Stimulated activated CD8-positive, alpha-beta memory T cell treated with anti-CD3 and anti-CD28 coated beads, Interleukin-4, amount 100 ng/mL, for 1 hour (primary cell): ENCODE measurements at places on chromosomes 13 and 19.

DNA sequence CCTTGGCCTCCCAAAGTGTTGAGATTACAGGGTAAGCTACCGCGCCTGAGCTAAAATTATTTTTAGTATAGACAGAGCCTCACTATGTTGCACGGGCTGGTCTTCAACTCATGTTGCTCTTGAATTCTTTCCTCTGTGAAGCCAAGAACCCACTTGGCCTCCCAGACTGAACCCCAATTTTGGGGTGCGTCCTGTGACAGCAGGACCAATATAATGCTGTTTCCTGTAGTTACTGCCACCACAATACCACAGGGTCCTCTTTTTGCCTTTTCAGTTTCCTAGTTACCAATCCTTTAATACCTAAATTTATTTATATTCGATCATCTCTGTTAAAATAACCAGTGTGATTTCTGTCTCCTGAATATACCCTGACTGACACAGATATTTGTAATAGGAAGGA lies 32.9 kb downstream of the TSKS start:
- DNase-seq, result no peak

DNA sequence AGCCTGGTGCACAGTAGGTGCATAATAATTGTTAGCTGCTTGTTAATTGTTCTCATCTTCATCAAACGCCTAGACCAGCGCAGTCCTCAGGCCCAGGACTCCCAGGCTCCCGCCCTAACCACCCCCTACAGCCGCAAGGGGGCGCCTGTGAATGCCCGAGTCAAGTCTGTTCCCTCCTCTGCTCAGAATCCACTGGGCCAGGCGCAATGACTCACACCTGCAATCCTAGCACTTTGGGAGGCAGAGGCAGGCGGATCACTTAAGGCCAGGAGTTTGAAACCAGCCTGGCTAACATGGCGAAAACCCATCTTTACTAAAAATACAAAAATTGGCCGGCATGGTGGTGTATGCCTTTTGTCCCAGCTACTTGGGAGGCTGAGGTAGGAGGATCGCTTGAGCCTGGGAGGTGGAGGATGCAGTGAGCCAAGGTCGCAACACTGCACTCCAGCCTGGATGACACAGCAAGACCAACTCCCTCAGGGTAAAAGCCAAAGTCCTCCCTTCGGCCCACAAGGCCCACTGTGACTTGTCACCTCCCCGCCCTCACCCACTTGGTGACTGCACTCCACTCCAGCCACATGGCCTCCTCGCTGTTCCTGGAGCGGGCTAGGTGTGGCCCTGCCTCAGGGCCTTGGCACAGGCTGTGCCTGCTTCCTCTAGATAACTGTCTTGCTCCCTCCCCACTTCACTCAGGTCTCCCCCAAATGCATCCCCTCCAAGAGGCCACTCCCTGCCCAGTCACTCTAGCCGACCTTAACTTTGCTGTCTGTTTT lies 9.1 kb downstream of the ZNF653 start:
- peak; percentile 29 for DNase-seq

DNA sequence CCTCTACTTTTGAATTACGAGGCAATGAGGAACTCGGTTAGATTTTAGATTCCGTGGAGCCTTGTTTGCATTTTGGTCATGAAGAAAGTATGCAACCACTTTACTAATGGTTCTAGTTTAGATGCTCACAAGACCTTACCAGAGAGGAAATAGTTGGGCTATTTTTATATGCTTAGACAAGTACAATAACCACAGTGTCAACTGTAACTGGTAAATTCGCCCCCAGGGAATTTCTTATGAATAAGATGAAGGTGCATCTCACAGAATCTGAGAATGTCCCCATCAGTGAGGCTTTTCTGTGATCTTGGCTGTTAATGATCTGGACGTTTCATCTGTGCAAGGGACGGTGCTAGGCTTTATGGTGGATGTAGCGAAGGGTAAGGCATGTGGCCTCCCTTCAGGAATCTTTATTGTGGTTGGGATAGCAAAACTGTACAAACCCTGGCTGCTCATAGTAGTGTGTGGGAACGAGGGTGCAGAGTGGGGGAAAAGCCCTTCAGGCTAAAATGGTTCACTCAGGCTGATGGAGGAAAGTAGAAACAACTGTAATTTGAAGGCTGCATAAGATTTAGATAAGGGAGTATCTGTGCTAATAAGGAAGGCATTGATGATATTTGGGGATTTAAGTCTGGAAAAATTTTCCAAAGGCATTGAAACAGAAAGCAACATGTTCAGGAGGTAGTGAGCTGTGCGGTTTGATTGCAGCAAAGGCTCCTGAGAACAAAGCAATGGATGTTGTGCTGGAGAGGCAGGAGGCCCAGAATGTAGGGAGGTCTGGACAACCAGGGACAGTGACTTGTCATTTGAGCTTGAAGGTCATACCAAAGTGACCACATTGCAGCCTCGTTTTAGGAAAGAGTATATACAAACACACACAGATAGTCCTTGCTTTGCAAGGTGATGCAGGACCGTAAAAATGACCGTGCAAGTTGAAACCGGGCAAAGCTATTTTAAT lies 28.4 kb downstream of the UBAC2 start:
- DNase-seq, result no peak

DNA sequence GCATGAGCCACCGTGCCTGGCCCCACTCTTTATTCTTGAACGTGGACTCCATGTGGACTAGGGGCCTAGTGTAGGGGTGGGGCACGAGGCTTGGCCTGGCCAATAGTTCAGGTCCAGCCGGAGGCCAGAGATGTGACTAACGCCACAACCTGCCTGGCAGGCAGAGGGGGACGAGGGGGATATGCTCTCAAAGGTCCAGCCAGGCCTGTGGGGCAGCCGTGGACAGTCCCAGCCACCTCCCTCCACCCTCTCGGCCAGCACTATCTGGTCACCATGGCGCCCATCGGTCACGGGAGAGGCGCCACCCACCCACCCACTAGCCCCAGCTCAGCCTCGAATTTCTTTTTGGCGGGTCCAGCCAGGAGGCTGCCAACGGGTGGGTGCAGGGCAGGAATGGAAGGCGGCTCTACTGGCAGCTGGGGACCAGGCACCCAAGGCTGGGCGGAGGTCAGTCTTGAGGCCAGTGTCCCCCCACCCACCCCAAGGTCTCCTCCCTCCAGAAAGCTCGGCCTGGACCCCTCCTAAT lies 2.2 kb upstream of the CERS1 start:
- no peak for DNase-seq

GRCh38 chr13:47813718-47814117 lies 187.4 kb downstream of the SUCLA2 start:
- no peak for DNase-seq

DNA sequence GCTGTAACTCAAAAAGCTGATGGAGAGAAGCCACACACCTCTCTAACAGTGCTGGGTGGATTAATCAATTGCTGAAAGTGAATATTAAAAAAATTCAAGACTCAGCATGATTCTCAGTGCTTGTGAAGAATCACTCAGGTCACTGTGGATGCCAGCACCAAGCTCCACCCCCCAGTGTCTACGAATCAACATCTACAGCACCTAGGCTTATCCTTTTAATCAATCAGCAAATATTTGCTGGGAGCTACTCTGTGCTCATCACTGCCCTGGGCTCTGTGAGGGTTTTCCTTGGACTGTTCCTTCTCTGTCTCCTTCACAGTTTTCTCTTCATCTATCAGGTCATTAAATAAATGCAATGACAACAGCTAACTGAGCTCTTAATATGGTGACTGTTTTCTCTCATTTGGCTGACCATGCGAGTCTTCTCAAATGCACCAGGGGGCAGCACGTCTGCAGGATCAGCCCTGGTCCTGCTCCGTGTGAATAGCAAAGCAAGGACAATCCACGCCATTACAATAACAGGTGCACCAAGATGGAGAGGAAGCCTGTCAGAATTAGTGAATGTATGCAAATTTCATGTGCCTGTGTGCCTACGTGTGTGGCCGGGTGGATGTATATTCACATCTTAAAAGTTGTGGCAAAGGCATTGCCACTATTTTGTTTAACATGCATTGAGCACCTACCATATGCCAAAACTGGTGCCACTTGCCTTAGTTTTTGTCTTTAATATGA lies 14.6 kb upstream of the C13orf42 start:
- peak; percentile 10 for DNase-seq

DNA sequence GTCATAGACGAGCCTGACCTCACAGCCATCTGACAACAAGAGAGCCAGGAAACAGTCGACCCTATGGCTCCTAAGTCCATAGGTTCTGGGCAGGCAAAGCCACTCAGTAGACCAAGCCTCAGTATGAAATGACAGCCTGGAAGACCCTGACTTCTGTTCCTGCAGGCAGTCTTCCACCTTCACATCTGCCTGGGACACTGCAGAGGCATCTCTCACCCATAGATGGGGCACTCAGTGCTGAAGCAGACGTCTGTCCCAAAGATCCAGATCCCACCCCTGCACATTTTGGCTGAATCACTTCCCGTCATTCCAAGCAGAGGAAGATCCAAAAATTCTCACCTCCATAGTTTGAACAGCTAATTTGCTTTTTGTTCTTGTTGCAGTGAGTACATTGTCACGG lies 139.3 kb upstream of the ZNF507 start:
- DNase-seq, result no peak

- no peak for DNase-seq
These were observed 14.4 kb upstream of the ANKRD10 start for GRCh38 chr13:110929104-110929777.

- DNase-seq, result peak; percentile 18
These were observed 616 bp downstream of the HNRNPUL1 start for GRCh38 chr19:41264581-41265394.

DNA sequence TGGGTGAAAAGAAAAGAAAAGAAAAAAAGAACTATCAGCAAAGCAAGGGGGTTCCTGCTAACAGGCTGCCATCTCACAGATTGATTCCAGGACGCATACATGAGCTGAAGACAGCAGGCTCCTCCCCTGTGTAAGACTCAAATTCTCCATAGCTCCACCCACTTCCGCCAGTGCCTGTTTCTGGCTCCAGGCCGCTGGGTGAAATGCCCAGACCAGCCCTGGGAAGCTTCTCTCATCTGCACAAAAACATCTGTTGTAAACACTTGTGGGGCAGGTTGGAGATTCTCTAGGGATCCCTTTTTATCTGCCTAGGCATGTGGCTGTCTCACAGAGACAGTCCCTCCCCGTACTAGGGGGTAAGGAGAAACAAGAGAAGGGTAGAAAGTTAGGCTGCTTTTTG lies 1054.4 kb upstream of the SPRY2 start:
- no peak for DNase-seq

- peak; percentile 9 for DNase-seq
These were observed 26.9 kb upstream of the CYP2A7 start for GRCh38 chr19:40908976-40909375.

DNA sequence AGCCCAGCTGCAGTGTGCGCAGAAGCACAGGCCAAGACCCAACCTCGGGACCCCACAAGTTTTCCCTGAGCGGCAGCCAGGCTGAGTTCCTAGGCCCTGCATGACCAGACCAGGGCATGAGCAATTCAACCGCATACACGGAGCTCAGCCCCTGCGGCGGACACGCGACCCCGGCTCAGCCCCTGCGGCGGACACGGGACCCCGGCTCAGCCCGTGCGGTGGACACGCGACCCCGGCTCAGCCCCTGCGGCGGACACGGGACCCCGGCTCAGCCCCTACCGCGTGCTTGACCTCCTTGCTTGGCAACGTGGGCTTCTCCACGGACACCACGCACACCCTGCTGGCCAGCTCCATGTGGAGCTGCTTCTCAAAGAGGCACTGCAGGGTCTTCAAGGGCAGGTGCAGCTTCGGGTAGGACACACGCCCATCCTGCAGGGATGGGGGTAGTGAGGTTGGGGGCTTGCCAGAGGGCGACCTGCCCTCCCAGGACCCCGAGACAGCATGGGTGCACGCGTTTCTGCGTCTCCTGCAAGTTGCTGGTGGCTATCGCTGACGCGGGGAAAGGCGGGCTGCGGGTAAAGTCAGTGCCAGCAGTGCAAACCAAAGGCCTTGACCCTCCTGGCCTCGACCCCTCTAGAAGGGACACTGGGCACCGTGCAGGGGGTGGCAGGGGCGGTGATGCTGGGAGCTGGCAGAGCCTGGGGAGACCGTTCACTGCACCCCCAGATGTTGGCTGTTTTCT lies 10.0 kb downstream of the POLRMT start:
- DNase-seq, result no peak

DNA sequence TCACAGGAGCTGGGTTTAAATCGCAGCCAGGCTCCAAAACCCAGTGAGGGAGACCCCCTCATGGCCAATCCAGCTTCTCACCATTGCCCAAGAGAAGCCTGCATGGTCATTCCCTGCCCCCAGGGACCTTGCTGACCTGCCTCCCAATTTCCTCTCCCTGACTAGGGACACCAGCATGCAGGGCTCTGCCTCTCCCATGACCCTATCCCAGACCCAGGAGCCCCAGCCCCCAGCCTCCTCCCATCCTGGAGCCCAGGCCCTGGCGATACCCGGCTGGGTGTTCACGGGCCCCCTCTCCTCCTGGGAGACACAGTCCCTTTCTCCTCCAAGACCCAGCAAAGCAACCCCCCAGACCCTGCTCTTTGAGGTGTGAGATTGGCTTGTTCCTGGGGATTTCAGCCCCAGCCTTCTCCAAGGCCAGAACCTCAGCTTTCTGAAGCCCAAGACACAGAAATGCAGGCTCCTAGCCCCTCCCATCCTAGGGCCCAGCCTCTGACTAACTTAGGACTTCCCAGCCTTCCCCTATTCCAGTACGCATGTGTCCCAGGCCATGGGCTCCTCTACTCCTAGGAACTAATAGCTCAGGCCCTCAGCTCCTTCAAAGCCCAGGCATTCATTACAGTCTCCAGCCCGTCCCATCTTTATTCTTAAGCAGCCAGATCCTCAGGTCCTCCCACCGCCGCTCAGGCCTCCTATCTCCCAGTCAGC lies 1.1 kb downstream of the GYS1 start:
- no peak for DNase-seq

DNA sequence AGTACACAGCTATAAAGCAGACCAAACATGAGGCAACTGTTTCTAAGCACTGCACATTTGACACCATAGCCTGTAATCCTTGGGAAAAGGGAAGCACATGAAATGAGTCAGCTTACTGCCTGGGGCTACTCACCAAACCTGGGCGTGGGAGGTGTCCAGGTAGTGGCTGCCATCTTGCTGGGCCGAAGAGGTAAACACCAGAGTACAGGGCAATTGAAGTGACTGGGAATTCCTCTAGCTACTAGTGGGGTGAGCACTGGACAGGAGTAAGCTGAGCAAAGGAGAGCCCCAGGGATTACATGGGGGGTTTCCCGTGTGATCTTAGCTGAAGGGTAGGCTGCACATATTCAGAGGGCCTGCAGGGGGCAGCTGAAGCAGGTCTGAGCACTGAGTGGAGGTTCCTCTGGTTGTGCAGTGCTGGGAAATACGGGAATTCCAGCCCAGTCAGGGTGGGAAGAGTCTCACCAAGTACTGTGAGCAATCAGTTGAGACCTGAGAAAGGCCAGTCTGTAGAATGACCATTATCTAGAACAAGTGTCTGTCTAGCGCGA lies 140.5 kb downstream of the SLC7A1 start:
- no peak for DNase-seq

GRCh38 chr13:31172535-31172934 lies 10.8 kb upstream of the HSPH1 start:
- DNase-seq, result no peak
